ENCODE measurements at places on chromosomes 2 and 18.

DNA sequence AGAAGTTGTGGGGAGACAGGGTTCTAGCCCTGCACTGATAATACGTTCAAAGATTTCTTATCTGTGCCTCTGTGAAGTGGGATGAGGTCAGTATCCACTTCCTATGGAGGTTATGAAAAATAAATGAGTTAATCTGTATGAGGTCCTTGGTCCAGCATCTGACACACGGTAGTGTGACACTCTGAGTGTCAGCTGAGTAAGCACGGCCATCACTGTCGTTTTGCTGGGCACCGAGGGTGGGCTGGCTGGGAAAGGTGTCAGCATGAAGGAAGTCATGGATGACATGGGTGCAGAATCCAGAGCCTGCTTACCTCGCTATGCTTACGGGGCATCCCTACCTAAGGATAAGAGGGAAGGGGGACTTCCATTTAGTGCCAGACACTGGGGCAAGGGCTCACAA is 150.3 kb downstream of the INHBB start:
- no peak for DNase-seq

- DNase-seq = no peak
These were observed 331.7 kb downstream of the GBX2 start for GRCh38 chr2:235836491-235836911.

DNA sequence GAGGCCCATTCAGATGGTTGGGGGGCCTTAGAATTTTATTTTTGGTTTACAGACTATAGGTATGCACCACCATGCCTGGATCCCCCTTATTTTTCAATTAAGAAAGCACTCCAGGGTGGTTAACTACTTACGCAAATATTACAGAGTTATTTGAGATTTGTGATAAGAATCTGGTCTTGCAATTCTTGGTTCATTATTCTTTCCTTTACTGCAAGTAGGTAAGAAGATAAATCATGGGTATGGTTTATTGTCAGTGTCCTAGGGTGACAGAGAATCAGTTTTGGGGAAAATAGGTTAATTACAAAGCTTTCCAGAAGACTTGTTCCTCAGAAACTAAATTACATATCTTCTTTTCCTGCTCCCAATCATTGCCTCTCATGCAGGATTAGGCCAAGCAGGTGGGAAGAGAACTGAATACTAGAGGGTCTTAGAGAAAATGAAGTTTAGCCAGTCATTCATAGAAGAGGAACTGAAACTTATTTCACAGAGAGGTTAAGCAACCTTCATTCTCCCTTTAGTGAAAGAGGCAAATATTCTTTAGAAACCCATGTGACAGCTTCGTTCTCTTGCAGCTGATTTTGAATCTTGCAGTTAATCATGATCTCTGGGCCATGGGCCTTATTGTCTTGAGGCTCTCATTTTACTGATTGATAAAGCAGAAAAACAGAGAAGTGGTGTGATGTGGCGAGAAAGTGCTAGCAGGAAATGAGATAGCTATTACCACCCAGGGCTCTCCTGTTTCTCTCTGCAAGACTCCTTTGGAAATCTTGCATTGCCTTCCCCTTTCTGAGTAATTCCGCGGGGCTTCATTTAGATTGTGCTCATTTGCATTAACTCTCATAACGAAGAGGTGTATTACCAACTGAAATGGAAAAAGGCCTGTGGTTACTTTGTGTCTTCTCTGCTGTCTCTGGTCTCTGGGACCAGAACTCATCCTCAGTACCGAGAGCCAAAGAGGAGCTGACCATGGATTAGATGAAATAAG is 44.8 kb upstream of the ARHGAP25 start:
- no peak for DNase-seq

DNA sequence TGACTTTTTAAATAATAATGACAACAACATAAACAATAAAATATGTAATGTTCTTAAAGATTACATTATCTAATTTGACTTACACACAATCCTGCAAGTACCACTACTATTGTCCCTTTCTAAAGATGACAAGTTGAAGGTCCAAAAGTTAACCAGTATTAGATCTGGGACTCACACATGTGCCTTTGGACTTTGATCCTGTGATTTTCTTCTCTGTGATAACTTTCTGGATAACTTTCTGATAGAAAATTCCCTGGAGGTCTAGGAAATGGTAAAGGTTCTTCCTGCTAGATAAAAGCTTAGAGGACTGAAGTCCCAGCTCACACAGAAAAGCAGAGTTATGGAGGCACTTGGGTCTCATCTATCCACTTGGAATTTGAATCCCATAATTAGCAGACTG is 311.9 kb upstream of the KLHL29 start:
- no peak for DNase-seq

GRCh38 chr2:181203412-181203811 is 223.0 kb downstream of the UBE2E3 start:
- DNase-seq = no peak

DNA sequence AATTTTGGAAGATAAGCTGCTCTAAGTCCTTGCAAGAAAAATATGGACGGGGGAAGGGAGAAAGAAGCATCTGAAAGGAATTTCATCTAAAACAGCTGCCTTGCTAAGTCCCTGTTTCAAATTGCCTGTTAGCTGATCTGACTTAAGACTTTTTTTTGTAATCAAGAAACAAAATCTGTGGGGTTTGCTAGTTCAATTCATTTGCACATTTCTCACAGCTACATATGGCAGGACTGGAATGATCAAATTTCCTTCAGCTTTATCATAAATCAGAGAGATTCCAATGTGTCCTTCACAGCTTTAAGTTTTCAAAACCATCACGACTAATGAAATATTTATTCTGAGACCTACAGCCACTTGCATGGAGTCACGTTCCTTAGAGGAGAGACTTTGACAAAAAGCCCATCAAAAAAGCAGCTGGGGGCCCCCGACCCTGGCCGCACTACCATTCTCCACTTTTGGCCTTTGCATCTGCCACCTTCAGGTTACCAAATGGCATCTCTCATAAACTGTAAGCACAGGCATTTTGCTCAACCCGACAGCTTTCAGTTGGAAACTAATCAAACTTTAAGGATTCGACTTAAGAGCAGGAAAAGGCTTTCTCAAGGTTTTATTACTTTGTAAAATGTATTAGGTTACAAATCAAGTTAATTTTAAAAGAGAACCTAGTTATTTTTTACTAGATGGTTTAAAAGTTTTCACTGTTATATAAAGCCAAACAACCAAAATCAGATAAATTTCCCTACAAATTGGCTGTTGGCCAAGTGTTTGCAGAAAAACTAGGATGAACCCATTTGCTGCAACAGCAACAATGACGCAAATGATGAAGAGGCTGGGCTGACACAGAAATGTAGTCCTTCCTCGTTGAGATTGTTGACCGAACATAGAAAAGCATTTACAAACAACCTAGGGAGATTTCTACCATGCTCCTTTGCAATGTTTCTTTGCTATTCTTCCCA is 100.4 kb upstream of the RND3 start:
- DNase-seq = no peak

- no peak for DNase-seq
These were observed 30.7 kb downstream of the CAMKMT start for GRCh38 chr2:44392338-44392943.

- no peak for DNase-seq
These were observed 152.8 kb downstream of the DSC3 start for GRCh38 chr18:30889519-30890301.

GRCh38 chr2:199833525-199833924 is 17.5 kb downstream of the FTCDNL1 start:
- DNase-seq = no peak

GRCh38 chr2:208686665-208687064 is 280.1 kb downstream of the PTH2R start:
- no peak for DNase-seq

- no peak for DNase-seq
These were observed 195.6 kb upstream of the COPS8 start for GRCh38 chr2:236889791-236890704.

GRCh38 chr2:225569995-225570394 is 170.5 kb downstream of the NYAP2 start:
- DNase-seq = no peak
